Hepatic stellate cell (primary cell): ENCODE measurements at places on chromosomes 4 and X.

DNA sequence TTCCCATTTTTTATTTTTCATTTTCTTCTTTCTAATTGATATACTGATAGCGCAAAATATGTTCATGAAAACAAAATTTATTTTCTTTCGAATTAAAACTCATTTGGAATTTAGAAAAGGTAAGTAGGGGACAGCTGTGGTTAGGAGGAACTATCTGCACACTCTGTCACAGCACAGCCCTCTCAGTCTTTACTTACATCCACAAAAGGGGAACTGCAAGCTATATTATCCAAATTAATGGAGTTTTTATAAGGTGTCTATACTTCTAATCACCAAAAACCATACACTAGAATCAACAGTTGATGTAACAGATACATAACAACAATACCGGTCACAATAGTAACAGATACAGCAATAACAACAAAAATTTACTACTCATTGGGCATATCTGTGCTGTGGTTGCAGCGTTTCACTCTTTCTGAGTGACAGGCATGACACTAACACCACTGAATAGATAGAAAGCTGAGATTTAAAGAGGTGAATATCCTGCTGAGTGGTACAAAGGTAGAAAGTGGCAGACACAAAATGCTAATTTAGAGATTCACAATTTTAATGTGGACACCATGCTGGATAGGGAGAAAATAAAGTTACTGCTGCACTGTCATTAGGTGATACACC, 160.7 kb downstream of the PPP3CA start:
- DNase-seq: no peak

- DNase-seq: no peak
Measured at GRCh38 chr4:125111323-125111722, 203.4 kb upstream of the FAT4 start.

GRCh38 chr4:74674750-74675149, 119.6 kb downstream of the BTC start:
- DNase-seq: no peak

GRCh38 chrX:47573341-47574075, 8.7 kb upstream of the TIMP1 start:
- peak; percentile 69 for DNase-seq

DNA sequence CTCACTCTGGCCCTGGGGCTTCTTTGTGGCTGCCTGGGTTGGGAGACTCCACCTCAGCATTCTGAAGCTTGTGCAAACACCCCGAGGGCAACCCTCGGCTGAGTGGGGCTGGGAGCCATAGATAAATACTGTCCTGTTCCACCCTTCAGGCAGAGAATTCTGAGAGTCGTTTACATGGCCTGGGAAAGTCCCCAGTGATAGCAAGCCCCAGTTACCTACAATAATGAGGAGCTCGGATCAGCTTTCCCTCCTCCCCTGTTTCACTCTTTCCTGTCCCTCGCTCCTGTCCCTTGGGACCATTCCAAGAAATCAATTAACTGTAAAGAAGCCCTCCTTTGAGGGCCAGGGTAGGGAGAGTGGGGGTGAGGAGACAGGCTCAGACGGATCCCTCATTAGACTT, 31.6 kb upstream of the DDX3X start:
- no peak for DNase-seq

GRCh38 chr4:111595456-111595855, 549.8 kb upstream of the FAM241A start:
- DNase-seq: no peak

DNA sequence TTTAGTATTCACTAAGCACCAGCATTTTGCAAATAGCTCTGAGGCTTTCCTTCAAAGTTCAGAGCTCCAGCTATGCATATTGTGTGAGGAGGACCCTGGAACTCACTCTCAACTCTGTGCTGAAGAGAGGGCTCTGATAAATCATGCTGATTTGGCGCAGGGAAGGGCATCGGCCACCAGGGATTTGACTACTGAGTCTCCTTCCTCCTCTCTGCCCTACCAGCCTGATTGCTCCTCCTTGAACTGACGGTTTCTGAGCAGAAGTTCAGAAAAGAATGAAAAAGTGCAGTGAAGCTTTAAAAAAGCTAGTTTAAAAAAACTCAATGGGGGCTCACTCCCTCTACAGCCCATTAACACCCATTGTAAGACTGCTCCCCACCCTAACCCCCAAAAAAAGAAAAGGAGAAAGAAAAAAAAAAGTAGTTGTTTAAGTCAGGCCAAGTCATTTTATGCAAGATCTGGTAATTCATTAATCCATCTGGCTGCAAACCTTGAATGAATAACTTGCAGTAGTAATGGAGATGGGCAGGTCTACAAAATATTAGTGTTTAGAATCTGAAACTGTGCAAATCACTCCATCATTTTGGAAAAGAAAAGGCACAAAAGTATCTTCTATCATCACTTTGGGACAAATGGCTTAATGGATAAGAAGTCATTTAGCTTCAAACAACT, 13.3 kb downstream of the PPARGC1A start:
- DNase-seq: no peak

DNA sequence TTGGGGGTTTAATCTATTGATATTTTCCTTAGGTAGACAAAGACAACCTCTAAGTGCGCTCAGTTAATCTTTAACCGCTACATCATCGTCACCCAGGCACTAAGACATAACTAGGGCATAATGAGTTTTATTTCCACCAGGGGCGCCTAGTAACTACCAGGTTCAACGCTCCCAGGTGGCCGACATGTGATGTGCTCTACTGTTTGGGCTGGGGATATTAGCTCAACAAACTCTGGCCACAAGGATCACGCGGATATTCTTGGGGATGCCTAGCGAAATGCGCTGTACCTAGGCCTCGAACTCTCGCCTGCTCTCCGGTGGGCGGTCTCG, 915 bp upstream of the RAB33B start:
- DNase-seq: peak; percentile 62

GRCh38 chr4:133390198-133390855, 241.2 kb downstream of the PCDH10 start:
- no peak for DNase-seq

DNA sequence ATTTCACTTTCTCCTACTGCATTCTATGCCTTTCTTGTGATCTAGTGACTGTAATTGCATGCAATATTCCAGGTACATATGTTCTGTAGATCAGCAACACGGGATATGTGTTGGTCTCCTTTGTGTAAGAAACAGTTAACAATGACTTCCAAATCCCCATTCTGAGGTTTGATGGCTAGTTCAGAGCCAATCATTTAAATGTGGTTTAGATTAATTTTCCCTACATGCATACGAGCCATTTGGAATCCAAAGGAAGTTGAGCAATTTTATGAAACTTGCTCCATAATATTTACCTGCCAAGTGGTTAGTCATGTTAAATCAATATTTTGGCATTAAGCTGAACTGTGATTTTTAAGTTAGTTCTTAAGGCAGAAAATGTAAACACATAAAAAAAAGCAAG, 172.8 kb upstream of the DCAF12L2 start:
- no peak for DNase-seq

DNA sequence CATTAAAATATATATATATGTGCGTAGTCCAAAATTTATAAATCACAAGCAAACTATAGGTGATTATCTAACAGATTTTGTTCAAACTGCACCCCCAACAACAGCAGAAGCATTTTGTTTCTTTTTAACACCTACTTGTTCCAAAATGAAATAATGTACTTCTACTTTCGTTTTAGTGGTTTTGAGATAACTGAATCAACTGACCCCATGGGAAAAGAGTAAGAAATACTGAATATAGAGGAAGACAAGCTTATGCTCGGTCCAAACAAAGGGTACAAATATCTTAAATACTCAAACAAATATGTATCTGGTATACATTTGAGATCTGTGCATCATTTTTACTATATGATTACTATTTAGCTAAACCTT, 22.4 kb downstream of the MAP7D3 start:
- no peak for DNase-seq

- DNase-seq: no peak
Measured at GRCh38 chr4:42600578-42600977, 56.3 kb downstream of the ATP8A1 start.

DNA sequence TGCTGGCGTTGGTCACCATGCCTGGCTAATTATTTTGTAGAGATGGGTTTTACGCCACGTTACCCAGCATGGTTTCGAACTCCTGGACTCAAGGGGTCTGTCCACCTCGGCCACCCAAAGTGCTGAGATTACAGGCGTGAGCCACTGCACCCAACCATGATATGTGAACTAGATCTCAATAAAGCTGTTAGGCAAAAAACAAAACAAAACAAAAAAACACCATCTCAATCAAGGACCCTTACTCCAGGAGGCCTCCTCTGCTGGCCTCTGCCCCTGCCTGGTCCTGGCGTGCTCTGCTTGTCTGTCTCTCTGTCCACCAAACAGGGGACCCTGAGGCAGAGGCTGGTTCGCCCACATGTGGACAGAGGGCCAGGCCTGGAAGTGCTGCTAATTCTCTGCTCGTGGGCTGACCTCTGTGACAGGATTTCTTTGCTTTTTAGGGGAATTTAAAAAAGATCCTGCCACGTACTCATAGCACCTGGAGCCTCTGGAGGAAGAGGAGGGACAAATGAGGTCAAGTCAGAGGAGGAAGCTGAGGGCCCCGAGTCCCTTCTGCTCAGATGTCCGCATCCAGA, 32.7 kb upstream of the WFS1 start:
- DNase-seq: no peak

DNA sequence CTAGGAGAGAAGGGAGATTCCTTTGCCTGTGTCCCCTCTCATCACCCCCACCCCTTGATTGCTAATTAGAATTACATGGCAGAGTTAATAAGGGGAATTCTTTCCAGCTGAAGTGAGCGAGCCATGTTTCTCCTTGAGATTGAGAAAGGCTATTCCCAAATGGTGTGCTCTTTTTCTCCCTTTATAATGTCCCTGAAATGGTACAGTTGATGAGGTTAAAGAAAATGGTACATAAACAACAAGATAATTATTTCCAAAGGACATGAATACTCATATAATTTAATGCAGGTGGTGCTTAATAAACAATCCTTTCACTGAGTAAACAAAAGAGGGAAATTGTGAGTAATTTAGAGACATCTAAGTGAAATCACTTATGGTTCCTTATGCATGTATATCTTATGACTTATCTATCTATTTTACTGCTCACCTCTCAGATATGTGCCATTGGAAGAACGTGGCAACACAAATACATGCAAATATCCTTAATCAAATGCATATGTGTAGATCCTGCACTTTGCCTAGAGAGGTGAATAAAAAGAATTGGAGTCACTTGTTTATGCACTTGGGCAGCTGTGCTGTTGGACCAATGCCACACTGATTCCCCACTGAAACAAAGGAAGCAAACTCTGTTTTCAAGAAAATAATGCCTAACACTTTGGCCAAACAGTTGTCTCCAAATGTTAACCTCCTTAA, 106.6 kb upstream of the WDR44 start:
- no peak for DNase-seq

DNA sequence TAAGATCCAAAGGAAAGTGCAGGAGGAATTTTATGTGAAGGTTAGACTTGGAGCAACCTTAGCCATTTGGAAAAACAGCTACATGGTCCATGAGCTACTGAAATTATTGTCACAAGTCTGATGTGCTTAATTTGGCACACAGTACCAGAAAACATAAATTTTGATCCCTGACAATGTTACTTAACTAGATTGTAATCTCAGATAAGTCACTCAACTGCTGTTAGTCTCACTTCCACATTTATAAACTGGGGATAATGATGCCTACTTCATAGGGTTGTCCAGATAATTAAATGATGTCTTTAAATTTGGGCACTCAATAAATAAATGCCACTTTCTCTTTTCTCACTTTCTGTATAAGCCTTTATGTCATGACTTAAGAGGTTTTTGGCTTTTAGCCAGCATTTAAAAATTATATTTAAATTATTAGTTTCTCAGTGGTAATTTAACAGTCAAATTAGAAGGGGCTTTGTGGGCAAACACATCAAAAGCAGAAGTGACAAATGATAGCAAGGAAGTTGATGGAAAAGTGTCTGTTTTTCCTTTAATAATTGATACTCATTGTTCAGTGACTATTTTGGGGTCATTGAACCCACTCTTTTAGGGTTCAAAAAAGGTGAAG, 58.3 kb downstream of the PAQR3 start:
- DNase-seq: no peak

GRCh38 chr4:127558088-127558487, 74.7 kb upstream of the INTU start:
- DNase-seq: no peak

DNA sequence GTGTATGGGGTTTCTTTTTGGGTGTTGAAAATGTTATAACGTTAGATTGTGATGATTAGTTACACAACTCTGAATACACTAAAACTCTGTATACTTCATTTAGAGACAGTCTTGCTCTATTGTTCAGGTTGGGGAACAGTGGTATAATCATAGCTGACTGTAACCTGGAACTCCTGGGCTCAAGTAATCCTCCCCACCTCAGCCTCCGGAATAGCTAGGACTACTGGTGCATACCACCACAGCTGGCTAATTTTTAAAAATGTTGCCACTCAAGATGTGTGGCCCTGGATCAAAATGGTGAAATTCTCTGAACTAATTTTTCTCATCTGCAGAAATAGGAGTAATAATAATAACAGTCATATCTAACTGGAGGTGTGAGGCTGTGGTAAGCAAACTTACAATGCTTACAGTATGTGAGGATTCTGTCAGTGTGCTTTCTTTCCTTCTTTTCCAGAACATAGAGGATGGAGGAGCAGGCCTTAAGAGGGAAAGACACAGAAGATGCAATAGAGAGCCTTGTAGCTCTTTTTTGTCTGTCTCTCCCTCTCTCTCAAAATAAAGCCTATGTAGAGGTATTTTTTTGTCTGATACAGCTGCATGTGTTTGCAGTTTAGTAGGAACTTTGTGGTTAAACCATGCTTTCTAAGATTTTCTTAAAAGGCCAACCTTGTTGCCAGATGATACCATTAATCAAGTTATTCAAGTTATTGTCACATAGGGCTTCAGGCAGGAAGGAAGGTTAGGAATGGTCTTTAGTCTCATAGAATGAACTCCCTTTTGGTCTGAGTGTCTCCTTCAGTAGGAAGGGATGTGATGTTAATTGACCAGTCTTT, 7.5 kb downstream of the ADD1 start:
- DNase-seq: no peak

DNA sequence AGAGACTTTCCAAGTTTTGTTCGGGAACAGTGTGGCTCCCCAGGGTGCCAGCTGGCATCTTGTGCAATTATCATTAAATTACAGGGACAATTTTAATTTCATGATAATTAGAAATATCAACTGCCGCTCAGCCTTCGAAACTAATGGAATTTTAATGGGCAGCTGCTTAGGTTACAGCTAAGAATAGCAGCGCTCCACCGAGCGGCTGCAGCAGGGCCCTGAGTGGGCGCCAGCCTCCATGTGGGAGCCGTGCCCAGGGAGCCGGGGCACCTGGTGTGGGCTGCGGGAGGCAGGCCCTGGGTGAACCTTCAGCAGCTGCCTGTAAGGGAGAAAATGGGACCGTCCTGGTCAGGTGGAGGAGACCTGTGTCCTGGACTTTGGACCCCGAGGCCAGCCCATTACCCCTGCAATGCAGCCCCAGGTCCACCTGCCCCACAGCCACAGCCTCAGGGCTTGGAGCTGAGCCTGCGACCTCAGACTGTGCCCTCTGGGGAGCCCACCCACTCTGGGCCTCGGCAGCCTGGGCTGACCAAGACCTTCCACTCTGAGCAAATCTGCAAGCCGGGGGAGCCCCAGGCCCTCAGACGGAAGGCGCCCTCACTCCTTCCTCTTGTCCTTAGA, 21.1 kb downstream of the MSANTD1 start:
- no peak for DNase-seq
